ENCODE measurements at places on chromosomes 6 and 20.
A peak's percentile ranks its signal among the peaks of the same experiment; 100 is the strongest.

DNA sequence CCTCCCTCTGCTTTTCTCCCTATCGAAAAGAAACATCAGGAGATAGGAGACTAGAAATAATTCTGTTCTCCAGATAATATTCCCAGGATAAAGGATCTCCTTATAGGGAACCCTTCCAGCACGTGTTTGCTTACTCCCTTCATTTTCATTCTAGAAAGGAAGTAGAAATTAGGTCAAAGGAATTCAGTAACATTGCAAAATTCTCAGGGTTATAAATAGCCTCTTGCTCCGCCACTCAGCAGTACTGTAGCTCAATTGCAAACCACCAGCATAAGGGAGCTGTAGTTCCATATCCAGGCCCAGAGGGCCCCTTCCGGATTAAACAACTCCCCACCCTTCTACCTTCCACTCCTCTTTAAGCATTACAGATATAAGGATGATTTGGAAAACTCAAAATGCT is 6.2 kb downstream of the ELMO2 start:
- no peak for DNase-seq

- DNase-seq, result peak; percentile 51
These were observed 12.3 kb upstream of the HDDC2 start for GRCh38 chr6:125314009-125314581.

DNA sequence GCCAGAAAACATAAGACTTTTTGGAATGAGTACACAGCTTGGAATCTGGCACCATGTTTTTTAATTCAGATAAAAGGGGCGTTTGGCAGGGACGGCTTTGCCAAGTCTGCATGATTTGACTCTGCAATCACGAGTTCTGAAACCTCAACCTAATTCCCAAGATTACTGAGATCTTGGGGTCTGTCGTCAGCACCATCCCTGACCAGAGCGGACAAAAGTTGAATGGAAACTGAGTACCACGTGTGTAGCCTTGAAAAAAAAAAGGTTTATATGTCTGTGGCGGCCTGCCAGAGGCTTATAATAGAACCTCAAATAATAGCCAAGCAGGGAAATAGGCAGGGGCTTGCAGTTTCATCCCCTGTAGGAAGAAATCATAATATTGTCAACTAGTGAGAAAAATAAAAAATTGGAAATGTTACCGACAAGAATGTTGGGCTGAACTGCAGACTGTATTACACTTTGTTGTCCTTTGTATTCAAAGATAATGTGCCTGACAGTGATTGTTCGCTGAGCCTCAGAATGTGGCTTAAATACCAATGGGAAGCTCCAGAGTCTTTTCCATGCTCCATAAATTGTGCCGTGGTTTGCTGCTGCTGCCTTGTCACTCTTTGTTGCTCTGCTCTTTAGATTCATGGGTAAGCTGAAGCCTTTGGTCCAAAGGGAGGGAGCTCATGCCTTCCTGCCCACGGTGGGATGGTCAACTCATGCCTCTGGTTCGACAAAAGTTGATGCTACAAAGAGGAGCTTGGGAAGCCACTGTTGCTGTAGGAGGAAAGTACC is 118.8 kb upstream of the ARID1B start:
- no peak for DNase-seq

DNA sequence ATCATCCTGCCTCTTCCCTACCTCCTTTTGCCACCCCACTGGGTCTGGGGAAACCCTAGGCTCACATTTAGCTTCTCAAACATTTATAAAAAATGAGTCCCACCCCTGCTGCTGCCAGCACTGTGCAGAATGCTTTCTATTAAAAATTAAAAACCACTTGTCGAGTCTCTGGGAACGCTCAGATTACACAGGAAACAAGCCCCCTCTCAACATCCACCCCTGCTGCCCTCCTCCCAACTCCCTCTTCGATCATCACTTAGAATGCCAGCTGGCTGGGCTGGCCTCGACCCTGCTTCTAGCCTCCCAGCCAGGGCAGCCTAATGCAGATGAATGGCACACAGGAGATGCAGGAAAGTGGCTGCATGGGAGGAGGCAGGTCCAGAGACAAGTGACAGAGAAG is 75.8 kb downstream of the CDH22 start:
- DNase-seq, result no peak
